ENCODE measurements at places on chromosomes 6 and 20.
A peak's percentile ranks its signal among the peaks of the same experiment; 100 is the strongest.

DNA sequence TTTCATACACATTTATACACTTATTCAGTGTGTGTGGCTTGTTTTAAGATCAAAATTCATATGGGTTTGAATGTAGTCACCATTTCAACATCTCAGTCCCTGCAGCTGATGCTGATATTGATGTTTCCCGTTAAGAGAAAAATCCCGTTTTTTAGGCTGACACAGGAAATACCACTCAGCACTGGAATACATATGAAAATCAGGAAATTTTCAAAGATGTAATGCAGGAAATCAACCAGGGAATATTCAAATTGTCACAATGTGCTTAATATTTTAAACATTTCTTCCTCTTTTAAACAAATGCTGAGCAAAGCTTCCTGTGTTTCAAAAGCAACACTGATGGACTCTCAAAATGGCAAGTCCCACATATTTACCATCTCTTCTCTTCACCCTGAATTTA, 94.5 kb upstream of the MARCKS start:
- no peak for DNase-seq

DNA sequence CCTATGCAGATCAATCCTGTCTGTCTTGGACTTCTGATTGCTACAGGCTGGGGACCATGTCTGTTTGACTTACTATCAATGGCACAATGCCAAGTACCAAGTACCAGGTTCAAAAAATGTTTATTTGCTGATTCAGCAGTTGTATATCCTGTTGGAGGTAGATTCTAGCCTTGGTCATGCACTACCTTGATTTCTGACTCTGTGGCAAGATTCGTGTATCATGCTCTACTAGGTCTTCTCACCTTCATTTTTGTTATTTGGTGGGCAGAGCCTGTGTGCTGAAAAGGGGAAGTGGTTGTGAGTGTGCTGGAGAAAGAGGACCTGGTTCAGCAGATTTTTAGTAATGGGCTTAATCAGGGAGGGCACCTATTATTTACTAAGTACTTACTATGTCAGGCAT, 192.4 kb upstream of the MYLIP start:
- no peak for DNase-seq

GRCh38 chr20:49397525-49397924, 84.9 kb downstream of the KCNB1 start:
- no peak for DNase-seq

DNA sequence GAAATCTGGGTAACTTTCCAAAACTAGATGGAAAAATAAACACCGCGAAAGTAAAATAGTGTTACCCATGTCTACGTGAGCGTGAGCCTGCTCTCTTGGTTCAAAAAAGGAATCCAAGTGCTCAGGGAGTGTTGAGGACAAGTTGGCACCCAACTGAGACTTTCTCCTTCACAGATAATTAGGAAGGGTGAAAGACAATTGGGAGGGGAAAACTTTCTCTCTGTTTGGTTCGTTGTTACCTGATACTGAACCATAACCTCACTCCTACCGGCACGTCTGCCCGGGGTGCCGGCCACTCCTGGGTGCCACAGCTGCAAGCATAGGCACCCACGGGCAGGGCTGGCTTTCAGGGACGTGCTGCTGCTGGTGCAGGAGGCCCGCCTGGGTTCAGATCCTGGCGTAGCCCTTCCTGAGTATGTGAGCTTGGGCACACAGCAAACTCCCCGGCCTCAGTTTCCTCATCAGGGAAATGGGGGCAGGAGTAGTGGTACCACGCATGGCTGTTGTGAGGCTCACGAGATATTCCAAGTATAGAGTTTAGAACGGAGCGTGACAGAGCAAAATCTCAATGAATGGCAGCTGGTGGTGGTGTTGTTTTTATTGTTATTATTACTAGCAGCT, 38.2 kb upstream of the PMEPA1 start:
- DNase-seq, result no peak

DNA sequence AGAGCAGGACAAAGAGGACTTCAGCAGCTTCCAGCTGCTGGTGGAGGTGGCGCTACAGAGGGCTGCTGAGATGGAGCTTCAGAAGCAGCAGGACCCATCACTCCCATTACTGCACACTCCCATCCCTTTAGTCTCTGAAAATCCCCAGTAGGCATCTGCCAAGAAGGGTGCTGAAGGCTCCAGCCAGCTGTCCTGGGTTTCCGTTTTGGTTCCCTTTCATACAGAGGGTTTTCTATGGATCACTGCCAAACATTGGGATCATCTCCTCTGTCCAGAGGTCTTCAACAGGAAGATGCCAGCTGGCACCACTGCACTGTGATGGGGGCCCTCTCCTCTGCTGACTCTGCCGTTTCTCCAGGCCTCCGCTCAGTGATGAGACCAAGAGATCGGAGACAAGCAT, 14.3 kb upstream of the RAB5IF start:
- DNase-seq, result no peak

GRCh38 chr20:52321396-52321795, 129.8 kb upstream of the ZFP64 start:
- no peak for DNase-seq

DNA sequence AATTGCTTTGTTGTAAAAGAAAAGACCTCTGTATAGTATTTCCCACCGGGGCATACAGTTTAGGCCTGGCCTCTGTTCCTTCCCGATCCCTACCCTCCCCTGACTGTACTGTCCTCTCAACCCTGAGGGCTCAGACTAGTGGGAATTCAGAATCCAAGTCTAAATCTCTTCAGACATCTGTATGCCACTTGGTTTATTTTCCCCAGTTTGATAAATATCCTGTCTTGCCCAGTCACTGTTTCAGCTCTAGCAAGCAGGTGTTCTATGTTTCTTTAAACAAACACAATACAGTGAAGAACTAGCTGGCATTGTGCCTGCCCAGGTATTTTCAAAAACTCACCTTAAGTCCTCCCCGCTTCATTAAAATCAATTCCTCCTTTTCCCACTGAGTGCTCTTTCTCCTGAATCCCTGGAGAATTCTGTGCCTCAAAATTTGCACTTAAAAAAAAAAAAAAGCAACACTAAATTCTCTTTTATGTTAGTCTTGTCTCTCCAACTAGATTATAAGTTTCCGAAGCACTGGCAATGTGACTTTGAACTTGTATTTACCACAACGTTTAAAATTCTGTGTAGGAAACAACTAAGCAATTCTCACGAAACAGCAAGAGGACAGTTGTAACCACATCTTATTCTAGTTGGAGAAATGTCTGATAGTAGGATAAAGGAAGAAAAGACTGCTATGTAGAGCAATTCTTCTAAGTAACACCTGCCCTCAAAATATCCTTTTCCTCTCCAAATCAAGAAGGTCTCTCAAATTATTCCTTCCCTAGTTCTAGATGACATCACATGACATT, 112.0 kb upstream of the CARMIL1 start:
- no peak for DNase-seq

DNA sequence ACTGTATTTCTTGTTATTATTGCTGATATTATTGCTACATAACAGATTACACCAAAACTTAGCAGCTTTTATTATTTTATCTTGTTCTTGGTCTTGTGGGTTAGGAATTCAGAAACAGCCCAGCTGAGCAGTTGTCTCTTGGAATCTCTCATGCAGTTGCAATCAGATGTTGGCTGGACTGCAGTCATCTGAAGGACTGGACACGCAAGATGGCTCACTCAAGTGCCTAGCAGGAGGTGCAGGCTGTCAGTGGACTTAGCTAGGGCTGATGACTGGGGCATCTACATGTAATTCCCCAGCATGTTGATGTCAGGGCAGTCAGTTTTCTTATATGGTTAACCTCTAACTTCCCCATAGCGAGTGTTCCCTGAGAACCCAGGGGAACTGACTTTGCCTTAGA, 128.6 kb upstream of the PLCB4 start:
- no peak for DNase-seq

DNA sequence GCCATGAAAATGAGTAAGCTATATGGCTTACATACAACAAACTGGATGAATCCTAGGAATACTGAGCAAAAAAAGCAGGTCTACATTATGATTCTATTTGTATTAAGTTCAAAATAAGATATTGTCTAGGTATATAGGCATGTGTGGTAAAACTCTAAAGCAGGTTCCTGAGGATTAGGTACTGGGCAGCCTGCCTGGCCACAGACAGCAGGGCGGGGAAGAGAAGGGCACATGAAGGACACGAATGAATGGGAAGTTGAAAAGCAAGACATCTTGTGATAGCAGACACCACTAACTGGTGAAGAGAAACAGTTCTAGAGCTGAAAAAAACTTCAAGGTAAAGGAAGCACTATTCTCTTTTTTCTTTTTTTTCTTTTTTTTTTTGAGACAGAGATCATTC, 72.6 kb upstream of the SLC4A11 start:
- no peak for DNase-seq

- DNase-seq, result no peak
Measured at GRCh38 chr6:161168281-161168891, 105.5 kb downstream of the AGPAT4 start.

- DNase-seq, result no peak
Measured at GRCh38 chr20:15799871-15800270, 773.4 kb downstream of the KIF16B start.

- DNase-seq, result no peak
Measured at GRCh38 chr20:63125581-63125837, 90.4 kb downstream of the YTHDF1 start.

DNA sequence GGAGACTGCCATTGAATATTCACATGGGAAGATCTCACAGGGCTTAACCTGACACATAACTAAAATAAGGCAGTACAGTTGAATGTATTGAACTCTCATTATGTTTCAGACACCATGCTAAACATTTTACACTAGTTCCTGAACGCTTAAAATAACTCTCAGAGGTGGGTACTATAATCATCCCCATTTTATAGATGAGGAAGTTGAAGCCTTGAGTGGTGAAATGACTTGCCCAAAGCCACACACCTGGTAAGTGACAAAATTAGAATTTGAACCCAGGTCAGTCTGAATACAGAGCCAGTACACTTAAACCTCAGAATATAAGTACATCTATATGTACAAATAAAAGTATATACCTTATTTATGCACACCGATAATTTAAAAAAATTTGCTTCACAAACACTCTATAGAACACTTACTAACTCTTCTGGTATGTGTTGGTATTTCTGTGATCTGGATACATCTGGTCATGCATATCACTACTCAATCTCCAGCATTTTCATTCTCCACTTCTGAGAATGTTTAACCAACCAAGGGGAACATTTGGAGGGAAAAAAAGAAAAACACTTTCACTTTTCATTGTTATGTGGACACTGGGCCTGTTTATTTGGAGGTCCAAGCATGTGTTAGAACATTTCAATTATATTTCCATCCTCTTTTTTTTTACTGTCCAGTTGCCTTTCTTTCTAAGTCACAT, 4.6 kb upstream of the BICRAL start:
- no peak for DNase-seq

- no peak for DNase-seq
Measured at GRCh38 chr6:24692848-24693592, 25.9 kb downstream of the C6orf62 start.

- DNase-seq, result peak; percentile 51
Measured at GRCh38 chr6:2970753-2971419, 481 bp downstream of the SERPINB6 start.

DNA sequence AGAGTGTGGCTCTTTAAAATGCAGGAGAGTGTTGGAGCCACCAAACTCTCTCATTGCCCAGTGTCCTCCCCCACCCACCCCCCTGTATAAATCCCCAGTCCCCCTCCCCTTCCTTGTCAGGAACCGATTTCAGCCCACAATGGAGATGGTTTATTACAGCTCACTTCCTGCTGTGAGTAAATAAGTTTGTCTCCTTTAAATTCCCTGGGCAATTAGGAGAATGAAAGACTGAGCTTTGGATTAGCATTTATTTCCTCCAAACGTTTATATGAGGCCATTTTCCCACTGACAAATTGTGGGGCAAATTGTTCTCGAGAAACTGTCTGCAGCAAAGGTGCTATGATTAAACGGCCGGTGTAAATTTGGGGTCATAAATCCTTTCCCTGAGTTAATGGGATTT, 128.8 kb downstream of the DHX35 start:
- DNase-seq, result no peak

GRCh38 chr6:31305703-31306219, 33.9 kb upstream of the HLA-C start:
- no peak for DNase-seq

DNA sequence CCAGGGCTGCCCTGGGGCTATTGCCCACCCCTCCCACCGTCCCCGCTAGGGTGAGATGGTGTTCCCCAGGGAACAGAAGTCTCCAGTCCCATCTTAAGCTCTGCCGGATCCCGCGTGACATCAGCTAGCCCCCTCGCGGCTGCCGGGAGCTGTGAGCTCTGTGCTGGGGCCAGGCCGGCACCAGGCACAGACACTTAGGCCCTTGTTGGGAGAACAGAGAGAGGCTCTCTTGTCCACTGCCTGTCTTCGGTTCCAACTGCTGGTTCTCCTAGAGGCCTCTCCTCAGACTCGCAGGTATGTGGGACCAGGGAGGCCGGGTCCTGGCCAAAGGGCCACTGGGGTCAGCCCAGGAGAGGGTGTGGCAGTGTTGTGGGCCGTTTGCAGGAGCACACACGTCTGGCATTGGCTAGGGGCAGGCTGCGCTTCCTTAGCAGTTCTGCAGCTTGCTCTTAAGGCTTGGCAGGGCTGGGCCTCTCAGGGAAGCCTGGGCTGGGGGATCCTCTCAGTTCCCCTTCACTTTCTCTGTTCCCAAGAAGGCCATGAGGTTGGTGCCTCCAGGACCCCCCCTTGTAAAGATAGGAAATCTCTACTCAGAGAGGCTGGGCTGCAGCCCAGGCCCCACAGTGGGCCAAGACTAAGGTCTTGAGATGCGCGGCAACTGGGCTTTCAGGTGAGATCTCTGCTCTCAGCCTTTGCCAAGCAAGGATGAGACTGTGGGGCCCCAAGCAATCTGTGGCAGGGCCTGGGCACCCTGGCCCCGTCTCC, 6.3 kb downstream of the SGK2 start:
- no peak for DNase-seq

DNA sequence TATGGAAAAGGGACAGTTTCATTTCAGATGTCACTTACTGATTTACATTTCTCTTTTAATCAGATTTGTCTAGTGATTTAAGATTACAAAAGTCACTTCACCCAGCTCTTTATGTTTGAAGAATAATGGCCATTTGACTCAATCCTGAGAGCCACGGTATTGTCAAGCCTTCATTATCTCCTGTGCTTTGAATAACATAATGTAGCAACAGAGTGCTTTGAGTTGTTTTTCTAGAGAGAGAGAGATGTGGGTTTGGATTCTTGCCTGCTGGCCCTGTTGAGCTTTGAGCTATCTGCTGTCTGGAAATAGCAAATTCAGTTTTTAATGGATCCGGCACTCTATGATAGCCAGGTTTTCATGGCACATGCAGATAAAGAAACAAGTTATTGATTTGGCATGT, 478.4 kb upstream of the SOX4 start:
- DNase-seq, result no peak

DNA sequence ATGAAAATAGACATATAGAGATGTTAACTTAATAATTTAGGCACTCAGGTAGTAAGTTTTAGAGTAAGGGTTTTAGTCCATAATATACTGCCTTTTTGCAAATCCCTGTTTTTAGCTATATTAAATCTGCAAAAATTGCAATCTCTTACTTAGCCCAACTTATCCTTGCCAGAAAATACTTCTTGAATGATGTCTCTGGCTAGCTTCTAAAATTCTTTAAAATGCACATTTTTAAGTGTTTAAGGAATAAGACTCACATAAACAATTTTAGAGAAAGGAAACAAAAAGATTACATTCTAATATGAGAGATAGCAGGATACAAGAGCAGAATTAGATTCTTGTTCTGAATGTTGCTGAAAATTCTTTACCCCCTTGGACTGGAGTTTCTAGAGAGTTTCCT, 25.8 kb upstream of the RFPL4B start:
- no peak for DNase-seq
